Breast epithelium (tissue), 4 donors: ENCODE measurements at places on chromosomes 4 and X. TPM values are rescaled to one million over a fixed set of nuclear protein-coding genes. Genes with fewer than 3 reads are reported as not detected.

The SOWAHD gene
- not detected for total RNA-seq

DNA sequence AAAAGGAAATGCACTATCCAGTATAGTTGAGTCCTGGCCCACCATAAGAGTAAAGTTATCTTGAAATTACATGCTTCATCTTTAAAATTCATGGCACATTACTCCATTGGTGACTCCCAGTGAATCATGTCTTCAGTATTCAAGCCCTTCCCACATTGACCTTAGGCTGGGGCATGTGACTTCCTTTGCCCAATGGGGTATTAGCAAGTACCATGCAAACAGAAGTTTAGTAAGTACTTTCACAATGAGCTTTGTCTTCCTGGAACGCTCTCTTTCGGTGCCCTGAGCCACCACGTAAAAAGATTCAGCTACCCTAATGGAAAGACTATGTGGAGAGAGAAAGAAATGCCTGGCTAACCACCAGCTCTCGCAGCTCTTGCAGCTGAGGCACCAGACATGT, 235.4 kb downstream of the HNRNPD start:
- H3K27me3 ChIP-seq: no peaks in the 10 kb centered on the region
- no peak overlapping the region for H3K27ac ChIP-seq
- no peak overlapping the region for H3K4me3 ChIP-seq
- no peak for DNase-seq
- no peaks in the 10 kb centered on the region for H3K36me3 ChIP-seq
- no peaks in the 10 kb centered on the region for H3K4me1 ChIP-seq

DNA sequence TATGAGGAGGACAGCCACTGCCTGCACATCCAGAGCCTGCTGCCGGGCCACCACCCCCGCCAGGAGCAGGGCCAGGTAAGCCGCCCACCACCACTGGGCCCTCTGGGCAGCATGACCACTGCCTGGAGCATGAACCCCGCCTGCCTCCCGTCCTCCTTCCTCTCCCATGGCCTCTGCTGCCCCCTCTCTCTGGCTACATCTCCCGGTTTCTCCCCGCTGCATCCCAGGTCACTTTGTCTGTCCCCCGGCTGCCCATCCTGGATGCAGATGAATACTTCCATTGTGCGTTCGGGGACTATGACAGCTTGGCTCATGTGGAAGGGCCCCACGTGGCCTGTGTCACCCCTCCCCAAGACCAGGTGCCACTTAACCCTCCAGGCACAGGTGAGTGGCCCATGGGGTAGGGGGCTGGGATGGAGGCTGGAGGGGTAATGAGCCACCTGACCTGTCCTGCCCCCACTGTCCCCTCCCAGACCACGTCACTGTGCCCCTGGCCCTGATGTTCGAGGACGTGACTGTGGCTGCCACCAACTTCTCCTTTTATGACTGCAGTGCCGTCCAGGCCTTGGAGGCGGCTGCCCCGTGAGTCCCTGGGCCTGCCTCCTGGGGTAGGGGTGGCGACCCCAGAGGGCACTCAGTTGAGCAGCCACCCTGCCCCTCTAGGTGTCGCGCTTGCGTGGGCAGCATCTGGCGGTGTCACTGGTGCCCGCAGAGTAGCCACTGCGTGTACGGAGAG, 6.0 kb downstream of the PLXNB3 start:
- H3K4me1 ChIP-seq: no peaks in the 10 kb centered on the region
- no peak overlapping the region for H3K27ac ChIP-seq
- H3K36me3 ChIP-seq: no peaks in the 10 kb centered on the region
- peaks cover 49% of the 10 kb centered on the region for H3K27me3 ChIP-seq
- H3K4me3 ChIP-seq: no peak overlapping the region

The CCDC110 gene
- total RNA-seq: 1.3 TPM

The PDK3 gene
- total RNA-seq: 16.0 TPM
